ENCODE measurements at places on chromosomes 2 and 18.

- peak; percentile 33 for DNase-seq
Measured at GRCh38 chr2:160492401-160493226, 993 bp downstream of the RBMS1 start.

DNA sequence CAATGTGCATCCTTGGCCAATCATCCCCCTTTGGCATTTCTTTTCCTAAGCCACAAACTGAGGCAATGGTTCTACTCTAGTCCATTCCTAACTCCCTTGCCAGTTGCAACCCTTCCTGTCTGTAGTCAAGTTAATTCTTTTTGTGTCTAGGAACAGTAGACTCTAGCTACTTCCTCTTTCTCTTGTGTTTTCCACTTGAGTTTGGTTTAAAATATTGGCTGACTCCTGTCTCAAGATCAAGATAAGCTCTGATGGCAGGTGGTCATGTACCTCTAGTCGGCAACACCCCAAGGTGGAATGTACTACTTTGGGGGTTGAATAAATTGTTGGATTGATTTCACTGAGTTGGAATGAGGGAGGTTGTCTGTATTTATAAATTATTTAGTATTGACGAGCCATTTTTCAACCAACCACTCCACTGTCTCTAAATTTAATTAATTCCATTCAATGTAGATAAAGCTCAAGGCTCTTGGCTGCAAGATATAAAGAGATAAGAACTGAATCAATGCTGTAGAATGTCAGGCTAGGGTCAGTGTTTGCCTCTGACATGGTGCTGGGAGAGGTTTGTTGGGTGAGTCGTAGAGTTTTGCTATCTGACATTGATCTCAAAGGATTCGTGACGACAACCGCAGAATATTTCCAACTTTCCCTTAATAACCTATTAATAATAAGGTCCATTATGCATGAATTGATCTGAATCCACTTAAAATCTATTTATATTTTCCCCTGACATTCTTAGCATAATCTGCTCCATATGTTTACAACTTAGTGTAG is 188.7 kb upstream of the APCDD1 start:
- no peak for DNase-seq

DNA sequence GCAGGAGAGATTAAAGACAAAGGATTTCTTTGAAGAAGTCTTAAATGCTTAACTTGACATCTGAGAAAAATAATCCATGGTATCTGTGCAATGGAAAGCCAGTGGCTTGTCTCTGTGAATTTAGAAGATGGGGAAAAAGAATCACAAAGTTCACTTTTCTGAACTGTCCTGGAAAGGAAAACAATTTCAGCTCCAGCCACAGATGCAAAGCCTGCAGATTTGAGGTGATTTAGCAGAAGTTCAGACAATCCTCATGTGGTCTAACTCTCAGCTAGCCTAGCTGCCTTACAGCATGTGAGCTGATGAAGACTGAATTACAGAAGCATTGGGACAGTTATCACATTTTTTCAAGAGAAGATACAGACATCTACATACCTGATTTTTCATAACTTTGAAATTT is 126.7 kb upstream of the ITGB6 start:
- DNase-seq = no peak

DNA sequence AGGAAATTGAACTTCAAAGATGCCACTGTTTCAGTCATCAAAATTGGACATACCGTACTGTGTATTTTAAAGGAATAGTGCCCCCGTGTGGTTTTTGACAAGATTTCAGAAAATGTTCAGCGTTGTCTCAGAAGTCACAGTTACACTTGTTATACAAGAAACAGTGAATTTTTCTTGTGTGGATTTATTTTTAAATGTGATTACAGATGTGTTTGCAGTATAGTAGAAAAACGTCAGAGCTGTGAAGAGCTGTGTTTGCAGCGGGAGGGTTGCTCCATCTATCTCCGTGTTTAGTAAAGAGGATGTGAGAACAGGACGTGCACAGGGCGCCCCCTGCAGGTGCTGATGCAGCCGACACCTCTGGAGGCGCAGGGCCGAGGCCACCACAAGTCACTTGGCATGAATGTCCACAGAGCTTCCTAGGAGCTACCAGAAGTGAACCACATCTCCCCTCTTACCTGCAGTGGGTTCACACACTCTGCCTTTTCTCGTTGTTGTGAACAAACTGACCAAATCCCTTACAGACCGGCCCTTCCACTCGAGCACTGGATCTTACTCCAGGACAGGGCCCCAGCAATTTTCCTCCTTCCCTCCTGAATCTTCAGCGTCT is 73.1 kb downstream of the CACNB4 start:
- DNase-seq = peak; percentile 44

GRCh38 chr2:174176898-174177297 is 71.4 kb downstream of the OLA1 start:
- no peak for DNase-seq

DNA sequence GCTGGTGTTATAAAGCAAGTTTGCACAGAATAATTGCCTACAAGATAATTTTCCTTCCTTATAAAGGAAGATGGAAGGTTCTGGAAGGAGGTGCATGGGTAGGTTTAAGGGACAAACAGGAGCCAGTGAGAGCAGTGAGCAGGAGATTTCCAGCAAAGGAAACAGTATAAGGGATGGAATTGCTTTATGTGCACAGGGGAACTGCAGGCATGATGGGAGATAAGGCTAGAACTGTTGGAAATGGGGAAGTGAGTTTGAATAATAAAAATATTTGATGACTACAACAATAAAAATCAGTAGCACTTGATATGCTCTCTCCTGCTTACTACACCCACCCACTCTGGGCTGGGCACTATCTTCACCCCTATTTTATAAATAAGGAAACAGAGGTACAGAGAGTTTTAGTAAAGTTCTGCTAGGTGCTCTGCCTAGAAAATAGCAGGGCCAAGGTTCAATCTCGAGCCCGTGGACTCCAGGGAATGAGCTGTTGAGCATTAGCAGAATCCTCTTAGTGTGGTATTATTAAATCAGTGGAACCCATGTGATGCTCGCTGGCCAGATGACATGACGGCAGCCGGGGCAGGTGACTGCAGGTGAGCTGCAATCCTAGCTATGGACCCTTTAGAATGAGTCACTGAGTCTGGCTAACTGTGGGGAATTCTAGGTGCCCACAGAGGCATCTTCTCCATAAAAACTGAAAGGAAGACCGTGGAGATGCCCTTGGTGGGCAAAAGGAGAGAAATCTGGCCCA is 302.5 kb downstream of the PIEZO2 start:
- DNase-seq = no peak

DNA sequence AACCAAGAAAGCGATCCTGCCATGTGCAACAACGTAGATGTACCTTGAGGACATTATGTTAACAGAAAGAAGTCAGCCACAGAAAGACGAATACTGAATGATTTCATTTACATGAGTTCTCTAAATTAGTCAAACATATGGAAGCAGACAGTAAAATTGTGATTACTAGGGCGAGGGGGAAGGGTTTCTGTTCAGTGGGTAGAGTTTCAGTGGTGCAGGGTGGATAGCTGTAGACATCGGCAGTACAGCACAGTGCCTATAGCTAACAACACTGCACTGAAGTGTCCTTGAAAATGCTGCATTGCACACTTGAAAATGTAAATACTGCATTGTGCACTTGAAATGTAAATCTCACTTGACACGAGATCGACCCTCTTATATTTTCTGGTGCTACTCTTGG is 275.3 kb downstream of the GALR1 start:
- no peak for DNase-seq

- no peak for DNase-seq
Measured at GRCh38 chr2:46187112-46187618, 110.0 kb upstream of the EPAS1 start.

- no peak for DNase-seq
Measured at GRCh38 chr2:236905976-236906375, 179.7 kb upstream of the COPS8 start.

DNA sequence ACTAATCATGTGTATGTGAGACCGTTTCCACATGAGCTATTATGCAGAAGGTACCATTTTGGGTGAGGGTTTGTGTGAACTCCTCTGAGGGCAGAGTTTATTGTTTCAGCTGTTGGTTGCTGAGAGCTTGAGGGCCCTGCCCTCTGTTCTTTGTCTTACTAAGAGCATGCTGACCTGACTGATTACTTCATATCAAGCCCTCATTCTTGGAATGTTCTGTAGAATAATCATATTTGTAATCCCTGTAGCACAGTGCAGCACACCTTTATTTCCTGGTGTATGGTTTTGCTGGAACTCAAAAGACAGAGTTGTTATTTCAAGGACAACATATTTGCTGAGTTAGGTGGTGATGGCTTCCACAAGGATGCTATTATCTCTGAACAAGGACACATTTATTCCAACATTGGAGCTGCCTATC is 118.5 kb downstream of the GALNT3 start:
- no peak for DNase-seq

DNA sequence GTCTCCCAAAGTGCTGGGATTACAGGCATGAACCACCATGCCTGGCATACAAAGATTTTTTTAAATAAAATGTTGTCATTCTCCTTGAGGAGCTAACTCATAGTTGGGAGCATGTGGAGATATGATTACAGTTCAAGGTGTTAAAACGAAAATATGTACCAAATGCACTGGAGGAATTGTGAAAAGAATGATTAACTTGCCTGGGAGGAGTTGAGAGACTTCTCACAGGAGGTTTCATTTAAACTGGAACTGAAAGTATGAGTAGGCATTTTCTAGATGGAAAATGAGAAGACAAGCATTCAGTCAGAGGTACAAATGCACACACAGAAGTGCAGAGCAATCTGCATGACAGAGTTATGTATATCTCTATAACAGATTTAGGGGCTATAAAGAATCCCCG is 126.6 kb upstream of the PDE1A start:
- no peak for DNase-seq

- no peak for DNase-seq
Measured at GRCh38 chr2:224689539-224689938, 26.6 kb downstream of the CCDC195 start.

DNA sequence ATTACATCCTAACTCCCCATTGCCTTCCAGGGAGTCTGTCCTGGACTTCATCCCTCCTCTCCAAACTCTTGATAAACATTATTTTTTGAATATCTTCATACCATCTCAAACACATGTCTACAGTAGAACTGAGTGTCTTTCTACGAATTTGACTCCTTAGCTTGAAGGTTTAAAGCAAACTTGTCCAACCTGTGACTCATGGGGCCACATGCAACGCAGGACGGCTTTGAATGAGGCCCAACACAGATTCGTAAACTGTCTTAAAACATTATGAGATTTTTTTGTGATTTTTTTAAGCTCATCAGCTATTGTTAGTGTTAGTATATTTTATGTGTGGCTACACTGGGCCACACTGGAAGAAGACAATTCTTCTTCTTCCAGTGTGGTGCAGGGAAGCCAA is 98.1 kb downstream of the PARD3B start:
- DNase-seq = no peak

- no peak for DNase-seq
Measured at GRCh38 chr2:101014264-101014857, 12.3 kb downstream of the RPL31 start.

DNA sequence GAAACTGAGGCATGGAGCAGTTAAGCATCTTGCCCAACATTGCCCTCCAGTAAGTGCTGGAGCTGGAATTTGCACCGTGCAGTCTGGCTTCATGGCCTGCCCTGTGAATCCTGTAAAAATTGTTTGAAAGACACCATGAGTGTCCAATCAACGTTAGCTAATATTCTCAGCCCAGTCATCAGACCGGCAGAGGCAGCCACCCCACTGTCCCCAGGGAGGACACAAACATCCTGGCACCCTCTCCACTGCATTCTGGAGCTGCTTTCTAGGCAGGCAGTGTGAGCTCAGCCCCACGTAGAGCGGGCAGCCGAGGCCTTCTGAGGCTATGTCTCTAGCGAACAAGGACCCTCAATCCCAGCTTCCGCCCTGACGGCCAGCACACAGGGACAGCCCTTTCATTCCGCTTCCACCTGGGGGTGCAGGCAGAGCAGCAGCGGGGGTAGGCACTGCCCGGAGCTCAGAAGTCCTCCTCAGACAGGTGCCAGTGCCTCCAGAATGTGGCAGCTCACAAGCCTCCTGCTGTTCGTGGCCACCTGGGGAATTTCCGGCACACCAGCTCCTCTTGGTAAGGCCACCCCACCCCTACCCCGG is 1.3 kb downstream of the PROC start:
- no peak for DNase-seq

GRCh38 chr18:2918761-2919550 is 72.2 kb downstream of the EMILIN2 start:
- no peak for DNase-seq

- no peak for DNase-seq
Measured at GRCh38 chr2:133855526-133855925, 287.3 kb upstream of the NCKAP5 start.

- DNase-seq = no peak
Measured at GRCh38 chr2:120819720-120820210, 84.1 kb downstream of the GLI2 start.

DNA sequence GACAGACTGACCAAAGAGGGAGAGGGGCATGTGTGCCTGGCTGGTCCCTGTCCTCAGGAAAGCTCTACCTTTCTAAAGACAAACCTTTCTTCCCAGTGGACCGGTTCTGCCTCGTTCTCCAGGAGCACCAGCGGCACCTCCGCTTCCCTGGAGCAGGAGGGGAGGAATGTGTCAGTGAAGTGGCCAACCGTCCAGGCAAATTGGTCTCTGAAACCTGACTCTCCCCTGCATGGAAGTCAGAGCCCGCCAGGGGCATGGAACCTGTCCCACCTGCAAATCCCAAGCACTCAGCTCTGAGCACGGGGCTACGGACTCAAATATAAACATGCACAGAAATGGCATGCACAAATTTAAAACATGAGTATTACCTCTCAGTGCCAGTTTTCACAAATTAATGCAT is 62.9 kb downstream of the COL6A3 start:
- DNase-seq = no peak

DNA sequence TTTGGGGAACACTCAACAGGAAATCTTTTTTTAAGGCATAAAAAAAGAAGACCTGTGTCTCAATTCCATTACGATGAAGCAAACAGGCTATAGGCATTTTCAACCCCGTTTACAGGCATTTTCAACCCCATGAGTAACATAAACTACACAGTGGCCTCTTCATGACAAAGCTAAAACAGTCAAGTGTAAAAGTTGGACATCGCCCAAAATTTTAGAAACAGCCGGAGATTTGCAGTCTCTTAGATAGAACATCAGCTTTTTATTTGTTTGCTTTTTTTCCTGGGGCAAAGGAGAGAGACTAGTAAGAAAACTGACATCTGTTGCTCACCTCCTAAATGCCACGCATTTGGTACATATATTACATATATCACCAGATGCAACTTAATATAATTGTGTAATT is 173.7 kb downstream of the CMPK2 start:
- DNase-seq = no peak

GRCh38 chr2:46847185-46847710 is 68.4 kb downstream of the MCFD2 start:
- no peak for DNase-seq

- no peak for DNase-seq
Measured at GRCh38 chr18:73987247-73987980, 160.2 kb downstream of the FBXO15 start.

DNA sequence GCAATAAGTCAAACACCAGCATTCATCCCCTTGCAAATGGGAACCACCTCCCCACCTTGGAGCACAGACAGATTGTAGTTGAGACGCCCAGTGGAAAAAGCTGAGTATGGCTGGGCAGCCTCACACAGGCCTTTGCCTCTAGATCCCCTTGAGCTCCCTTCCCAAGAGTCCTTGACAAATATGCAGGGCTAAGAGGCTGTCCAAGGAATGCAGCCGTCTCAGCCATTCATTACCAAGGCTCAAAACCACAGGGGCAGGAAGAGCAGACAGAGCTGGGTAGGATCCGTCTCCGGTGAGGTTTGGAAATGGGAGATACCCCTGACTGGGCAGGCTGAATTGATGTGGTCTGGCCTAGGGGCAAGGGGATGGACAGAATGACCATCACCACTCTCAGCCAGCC is 557.1 kb downstream of the TNS1 start:
- DNase-seq = no peak

Data from activated CD8-positive, alpha-beta memory T cell treated with anti-CD3 and anti-CD28 coated beads for 4 hours (primary cell).